AG10803 (cell line): ENCODE measurements at places on chromosomes 5 and 9.

GRCh38 chr5:73519531-73520283 is 21.5 kb downstream of the BTF3 start:
- DNase-seq = peak; percentile 79

GRCh38 chr5:144378681-144379080 is 208.0 kb downstream of the KCTD16 start:
- DNase-seq = no peak

- peak; percentile 67 for DNase-seq
Observed at GRCh38 chr9:35910613-35911359, 1.5 kb downstream of the SPAAR start.

DNA sequence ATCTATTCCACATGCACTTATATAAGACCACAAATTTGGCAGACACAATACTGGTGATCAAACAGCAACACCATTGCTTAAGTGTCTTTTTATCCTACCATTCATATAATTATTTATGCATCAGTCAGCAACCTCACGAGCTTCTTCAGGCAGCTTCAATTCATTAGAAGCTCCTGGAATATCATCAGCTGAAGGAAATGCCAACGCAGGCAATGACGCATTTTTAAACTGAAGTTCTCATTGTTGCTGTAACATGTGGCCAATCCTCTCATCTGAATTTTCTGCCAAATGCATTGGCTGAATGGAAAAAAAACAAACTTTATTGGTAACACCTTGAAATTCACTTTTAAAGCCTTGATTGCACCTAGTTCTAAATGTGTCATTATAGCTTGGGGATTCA is 376.4 kb upstream of the RGMB start:
- peak; percentile 98 for DNase-seq

- DNase-seq = peak; percentile 24
Observed at GRCh38 chr5:112419986-112420864, 1.1 kb upstream of the EPB41L4A start.

DNA sequence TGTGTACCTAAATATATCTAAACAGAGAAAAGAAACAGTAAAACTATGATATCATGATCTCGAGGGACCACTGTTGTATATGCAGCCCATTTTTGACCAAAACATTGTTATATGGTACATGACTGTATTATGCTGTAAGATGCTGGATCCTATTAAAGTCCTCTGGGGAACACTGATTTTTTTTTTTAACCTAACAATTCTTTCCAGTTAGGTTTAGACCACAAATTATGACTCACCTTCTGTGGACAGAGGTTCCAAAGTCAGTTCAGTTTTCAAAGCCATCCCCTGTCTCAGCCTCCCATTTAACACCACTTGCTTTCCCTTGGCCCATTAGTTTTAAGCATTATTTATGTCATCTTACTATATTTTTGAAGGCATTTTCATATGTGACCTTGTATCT is 27.1 kb downstream of the TRMO start:
- DNase-seq = no peak

DNA sequence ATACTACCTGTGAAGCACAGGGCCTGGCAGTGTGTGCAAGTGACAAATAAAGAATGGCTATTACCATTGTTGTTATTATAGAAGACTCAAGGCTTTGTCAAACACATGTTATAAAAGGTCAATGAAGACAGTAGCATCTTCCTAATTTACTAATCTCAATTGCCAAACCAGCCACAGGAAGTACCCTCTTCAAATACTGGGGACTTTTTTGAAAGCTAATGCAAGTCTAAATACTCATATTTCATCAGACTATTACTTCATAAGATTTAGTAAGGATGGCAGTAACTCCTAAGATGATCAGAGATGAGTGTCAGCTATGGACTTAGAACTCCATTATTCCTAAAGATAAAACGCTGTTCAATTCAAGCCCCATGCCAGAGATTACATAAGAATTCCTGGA is 43.0 kb downstream of the GNAQ start:
- DNase-seq = no peak

DNA sequence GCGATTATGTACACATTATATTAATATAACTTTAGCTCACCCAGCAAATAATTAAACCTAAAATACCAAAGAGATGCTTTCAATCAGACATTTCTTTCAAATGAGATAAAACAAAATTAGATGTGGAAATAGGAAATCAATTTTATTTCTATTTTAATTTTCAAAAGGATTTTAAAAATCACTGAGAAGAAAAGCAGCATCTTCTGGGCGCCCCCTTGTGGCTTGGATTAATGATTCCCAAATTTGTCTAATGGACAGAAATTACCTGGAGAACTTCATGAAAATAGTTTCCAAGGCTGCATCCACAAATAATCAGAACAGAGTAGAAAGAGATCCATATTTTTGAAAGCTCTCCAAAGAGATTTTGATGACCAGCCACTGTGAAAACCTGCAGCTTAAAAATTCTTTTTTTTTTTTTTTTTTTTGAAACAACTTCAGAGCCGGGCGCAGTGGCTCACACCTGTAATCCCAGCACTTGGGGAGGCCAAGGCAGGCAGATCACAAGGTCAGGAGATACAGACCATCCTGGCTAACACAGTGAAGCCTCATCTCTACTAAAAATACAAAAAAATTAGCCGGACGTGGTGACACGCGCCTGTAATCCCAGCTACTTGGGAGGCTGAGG is 50.9 kb upstream of the CEMIP2 start:
- DNase-seq = peak; percentile 39

DNA sequence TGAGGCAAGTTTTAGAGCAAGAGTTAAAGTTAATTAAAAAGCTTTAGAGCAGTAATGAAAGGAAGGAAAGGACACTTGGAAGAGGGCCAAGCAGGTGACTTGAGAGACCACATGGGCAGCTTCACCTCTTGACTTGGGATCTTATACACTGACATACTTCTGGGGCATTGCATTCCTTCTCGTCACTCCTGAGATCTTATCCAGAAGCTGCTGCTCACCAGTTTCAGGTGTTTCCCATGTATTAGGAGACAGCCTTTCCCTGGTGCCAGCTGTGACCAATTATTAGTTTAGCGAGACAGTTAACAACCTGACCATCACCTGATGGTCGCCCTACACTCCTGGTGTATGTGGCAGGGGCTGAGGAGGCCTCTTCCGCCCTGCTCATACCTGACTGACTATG is 382.1 kb downstream of the KDM4C start:
- no peak for DNase-seq

DNA sequence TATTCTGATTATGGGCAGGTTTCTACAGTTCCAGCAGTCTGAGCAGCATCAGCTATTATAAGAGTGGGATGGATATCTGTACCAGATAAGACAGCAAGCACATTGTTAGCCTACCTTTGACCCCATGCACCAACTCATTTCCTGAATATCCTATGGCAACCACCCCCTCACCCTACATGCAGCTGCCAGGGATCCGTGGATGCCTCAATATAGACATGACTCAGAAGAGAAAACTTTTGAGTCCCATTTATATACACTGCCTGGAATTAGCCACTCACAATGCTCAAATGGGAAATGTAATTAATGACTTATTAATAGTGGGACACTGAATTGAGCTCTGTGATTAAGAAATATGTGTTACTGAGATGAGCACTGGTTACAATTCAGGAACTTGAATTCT is 124.4 kb downstream of the SSBP2 start:
- peak; percentile 49 for DNase-seq

DNA sequence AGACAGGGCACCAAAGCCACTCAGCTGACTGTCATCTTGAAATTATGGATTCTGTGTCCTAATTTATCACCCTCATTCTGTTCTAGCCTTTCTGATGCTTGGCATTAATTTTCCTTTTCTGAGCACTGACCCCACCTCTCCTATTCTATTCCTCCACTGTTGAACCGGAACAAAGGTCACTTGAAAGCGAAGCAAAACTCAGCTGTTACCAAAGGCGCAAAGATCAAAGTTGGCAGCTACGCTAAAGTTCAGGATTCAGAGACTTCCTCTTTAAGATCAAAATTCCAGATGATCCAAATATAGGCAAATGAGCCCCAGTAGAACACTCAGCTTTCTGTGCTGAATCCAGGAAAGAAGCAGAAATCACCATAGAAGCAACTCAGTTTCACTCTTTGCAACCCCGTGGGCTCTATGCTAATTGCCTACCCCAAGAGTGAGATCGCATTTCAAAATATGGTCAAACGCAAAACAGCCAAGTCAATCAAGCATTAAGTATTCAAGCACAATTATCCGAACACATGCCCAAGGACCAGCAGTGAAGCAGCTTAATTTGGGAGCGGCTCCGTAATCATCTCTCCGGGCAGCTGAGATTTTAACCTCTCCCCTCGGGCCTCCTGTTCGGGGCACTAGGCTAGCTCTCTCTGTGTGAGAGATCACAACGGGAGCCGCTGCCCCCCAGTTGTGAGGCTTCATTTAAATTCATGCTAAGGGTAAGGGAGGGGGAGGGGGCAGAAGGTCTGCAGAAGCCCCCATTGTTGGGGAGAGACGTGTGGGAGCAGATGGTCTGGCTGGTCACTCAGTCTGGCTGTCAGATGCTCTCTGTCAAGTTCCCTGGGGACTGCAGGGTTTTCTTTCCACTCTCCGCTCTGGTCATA is 288.6 kb downstream of the ELAVL2 start:
- DNase-seq = no peak

DNA sequence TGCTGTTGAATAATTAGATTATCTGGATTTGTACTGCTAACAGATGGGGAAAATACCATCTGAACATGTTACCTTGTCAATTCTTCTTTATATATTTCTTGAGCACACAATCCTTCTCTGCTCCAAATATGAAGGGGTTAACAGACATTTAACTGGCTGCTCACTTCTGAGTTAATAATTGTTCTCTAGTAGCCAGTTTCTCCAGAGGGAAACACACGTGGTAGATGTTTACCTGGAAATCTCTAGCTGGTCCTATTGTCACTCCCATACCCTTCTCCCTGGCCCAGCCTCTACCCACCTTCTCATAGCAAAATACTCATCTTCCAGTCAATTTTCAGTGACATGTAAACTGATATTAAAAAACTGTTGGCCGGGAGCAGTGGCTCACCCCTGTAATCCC is 101.5 kb upstream of the ZNF462 start:
- DNase-seq = no peak

DNA sequence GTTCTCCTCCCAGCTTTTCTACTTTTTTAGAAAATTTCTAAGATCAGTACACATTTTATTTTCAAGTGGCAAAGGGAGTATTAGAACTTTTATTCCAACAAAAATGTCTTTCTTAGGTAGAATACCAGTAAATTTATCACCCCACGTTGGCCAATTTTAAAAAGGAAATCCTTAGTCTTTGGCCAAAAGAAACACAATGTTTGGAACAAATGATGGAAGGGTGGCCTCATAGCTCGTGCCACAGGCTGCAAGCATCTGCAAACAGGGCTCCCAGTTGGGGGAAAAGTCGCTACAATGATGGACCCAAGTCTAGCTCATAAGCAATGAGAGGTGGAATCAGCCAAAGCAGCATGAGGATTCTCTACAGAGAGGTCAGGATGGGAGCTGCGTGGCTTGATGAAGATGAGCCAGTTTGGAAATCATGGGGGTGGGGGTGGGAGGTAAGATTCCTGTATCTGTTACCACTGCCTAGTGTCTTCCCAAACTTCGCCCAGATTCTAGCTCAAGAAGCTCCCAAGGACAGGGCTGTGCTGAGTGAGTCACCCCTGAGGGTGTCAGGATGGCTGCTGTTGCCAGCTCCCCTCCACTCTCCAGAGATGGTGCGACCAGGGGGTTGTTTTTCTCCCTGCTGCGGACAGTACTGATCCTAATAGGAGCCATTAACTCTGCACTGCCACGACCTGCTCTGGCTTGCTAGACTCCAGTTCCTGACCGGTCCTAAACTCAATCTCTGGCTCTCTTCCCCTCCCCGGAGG is 75.6 kb downstream of the DCP2 start:
- no peak for DNase-seq

- DNase-seq = peak; percentile 67
Observed at GRCh38 chr5:154179846-154180710, 10.5 kb upstream of the GALNT10 start.

- no peak for DNase-seq
Observed at GRCh38 chr5:149893403-149893931, 51.1 kb downstream of the PDE6A start.

- no peak for DNase-seq
Observed at GRCh38 chr5:111163000-111163399, 61.2 kb upstream of the CAMK4 start.

DNA sequence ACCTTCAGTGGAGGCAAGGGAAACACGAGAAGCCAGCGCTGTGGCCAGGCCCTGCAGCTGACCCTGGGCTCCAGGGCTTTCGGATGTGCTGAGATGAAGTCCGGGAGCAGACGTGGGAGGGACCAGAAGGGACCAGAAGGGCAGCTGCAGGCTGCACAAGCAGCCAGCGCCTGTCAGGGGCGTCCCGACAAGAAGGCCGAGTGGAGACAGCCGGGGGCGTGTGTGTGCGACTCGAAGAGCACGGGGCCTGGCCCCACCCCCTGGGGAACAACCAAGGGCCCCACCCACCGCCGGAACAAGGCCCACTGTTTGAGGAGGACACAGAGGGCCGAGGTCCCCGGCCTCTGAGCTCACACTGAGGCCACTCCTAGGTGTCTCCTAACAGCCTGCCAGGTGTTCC is 31.4 kb downstream of the SLC12A7 start:
- DNase-seq = no peak

GRCh38 chr5:59474324-59474723 is 419.2 kb downstream of the PDE4D start:
- DNase-seq = no peak

GRCh38 chr5:71629950-71630349 is 42.8 kb downstream of the MCCC2 start:
- DNase-seq = no peak

DNA sequence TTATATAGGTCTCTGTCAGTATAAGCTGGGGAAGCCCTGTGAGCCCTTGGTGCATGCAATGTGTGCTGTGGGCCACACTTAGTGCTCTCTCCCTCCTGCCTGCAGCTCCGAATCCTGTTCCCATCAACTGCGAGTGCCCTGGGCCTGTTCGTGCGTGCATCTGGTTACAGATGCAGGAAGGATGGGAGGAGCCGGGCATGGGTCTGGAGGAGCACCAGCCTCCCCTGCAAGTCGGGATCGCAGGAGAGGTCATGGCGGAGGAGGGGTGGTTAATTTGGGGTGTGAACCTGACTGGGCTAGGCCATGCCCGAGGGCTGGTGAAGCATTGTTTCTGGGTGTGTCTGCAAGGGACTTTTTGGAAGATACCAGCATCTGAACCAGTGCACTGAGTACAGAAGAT is 274.6 kb upstream of the IRX4 start:
- no peak for DNase-seq

GRCh38 chr5:136729901-136730355 is 364.6 kb upstream of the TRPC7 start:
- DNase-seq = peak; percentile 43

DNA sequence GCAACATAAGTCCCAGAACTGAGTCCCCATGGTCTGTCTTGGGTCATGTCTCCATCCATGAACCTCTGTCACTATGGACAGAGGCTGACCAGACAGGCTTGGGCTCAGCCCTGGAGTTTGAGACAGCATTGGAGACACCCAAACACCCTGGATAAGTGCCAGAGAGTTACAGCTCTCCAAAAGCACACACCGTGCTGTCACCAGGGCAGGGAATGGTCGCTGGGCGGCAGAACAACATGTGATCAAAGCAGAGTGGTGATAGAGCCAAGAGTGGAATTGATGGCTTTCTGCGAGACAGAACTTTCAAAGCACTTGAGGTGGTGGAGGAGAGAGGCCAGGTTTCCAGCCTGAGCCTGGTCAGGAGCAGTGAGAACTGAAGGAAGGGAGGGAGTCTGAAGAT is 50.1 kb downstream of the DRD1 start:
- DNase-seq = no peak

GRCh38 chr5:150395688-150395975 is 17.1 kb downstream of the CD74 start:
- DNase-seq = no peak

- no peak for DNase-seq
Observed at GRCh38 chr9:123378025-123378424, 22.0 kb downstream of the CRB2 start.
